ENCODE measurements at places on chromosomes 6 and 20.

GRCh38 chr6:161233986-161234661 lies 39.7 kb downstream of the AGPAT4 start:
- no peak for DNase-seq
- no peak overlapping the region for H3K27ac ChIP-seq

GRCh38 chr6:124822204-124822613 lies 140.0 kb upstream of the RNF217 start:
- no peaks in the 10 kb centered on the region for H3K36me3 ChIP-seq
- no peaks in the 10 kb centered on the region for H3K4me1 ChIP-seq
- no peak overlapping the region for H3K27ac ChIP-seq
- DNase-seq = no peak
- H3K4me3 ChIP-seq = no peak overlapping the region

GRCh38 chr20:2978519-2978918 lies 64.9 kb upstream of the GNRH2 start:
- DNase-seq = no peak
- peaks cover 45% of the 10 kb centered on the region for H3K36me3 ChIP-seq
- H3K27ac ChIP-seq = peak overlapping the region; percentile 7
- H3K4me1 ChIP-seq = peaks cover 30% of the 10 kb centered on the region
- no peak overlapping the region for H3K4me3 ChIP-seq

DNA sequence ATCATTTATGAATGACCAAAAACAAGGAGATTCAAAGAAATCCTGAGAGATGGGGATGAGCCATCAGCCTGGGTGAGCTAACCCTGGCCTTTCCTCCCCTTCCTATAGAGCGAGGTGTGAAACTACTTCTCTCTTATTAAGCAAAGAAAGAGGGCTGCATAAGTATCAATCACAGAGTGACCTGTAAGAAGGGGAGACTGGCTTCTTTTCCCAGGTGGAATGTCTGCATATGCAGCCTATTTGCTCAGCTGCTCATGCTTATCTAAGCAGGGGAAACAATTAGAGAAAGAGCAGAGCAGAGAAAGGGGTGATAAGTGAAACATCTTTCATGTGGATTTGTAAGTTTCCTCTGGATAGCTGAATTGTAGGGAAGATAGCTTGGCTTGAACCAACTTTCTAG lies 160.0 kb downstream of the PKHD1 start:
- no peak overlapping the region for H3K4me3 ChIP-seq
- no peaks in the 10 kb centered on the region for H3K4me1 ChIP-seq
- H3K36me3 ChIP-seq = no peaks in the 10 kb centered on the region

GRCh38 chr6:100134297-100134696 lies 140.3 kb upstream of the MCHR2 start:
- no peak overlapping the region for H3K27ac ChIP-seq
- H3K4me3 ChIP-seq = no peak overlapping the region
- peaks cover 31% of the 10 kb centered on the region for H3K36me3 ChIP-seq
- DNase-seq = no peak
- peaks cover 23% of the 10 kb centered on the region for H3K4me1 ChIP-seq
- H3K27me3 ChIP-seq = no peaks in the 10 kb centered on the region

DNA sequence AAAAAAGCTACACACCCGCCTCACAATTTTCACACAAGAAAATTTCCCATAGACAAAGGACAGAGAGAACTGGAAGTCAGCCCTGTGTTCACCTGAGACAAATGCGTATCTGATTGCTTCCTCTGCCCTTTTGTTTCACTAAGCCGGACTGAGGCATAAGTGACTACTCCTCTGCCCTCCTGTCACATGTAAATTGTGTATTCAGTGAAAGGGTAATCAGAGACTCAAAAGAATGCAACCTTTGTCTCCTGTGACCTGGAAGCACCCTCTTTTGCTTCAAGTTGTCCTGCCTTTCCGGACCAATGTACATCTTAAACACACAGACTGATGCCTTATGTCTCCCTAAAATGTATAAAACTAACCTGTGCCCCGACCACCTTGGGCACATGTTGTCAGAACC lies 483.8 kb upstream of the EYS start:
- H3K36me3 ChIP-seq = no peaks in the 10 kb centered on the region
- no peak overlapping the region for H3K27ac ChIP-seq
- H3K27me3 ChIP-seq = no peaks in the 10 kb centered on the region

- peaks cover 75% of the 10 kb centered on the region for H3K27me3 ChIP-seq
- H3K4me1 ChIP-seq = peaks cover 6% of the 10 kb centered on the region
- H3K27ac ChIP-seq = no peak overlapping the region
Measured at GRCh38 chr6:108132863-108133262, 33.0 kb upstream of the NR2E1 start.

GRCh38 chr6:12241493-12242175 lies 48.5 kb upstream of the EDN1 start:
- peaks cover 3% of the 10 kb centered on the region for H3K27me3 ChIP-seq
- H3K36me3 ChIP-seq = no peaks in the 10 kb centered on the region
- H3K4me1 ChIP-seq = peaks cover 27% of the 10 kb centered on the region
- DNase-seq = no peak

Data from activated T-helper 2 cell treated with anti-CD3 and anti-CD28 coated beads, Interferon-gamma antibody, Interleukin-2, Interleukin-4, amounts not matched to agents 10 μg/mL and 5 μg/mL and 100 μg/mL, durations not matched to agents 14 hours and 24 hours and 36 hours (primary cell).